HCT116 (cell line): ENCODE measurements at places on chromosomes 16 and 17. TPM values are rescaled to one million over a fixed set of nuclear protein-coding genes. Genes with fewer than 3 reads are reported as not detected.

The RPL27 gene
- 1,295 TPM for total RNA-seq

The RAB11FIP4 gene
- total RNA-seq = 15.1 TPM

The EME1 gene
- total RNA-seq = 31.8 TPM

The ARSG gene
- 17.1 TPM for total RNA-seq

The DPEP2 gene
- not detected for total RNA-seq

The CACNG5 gene
- not detected for total RNA-seq

The KIF19 gene
- total RNA-seq = 0.15 TPM

The SBK1 gene
- total RNA-seq = 19.2 TPM

The CCL1 gene
- total RNA-seq = not detected

The ACSM2B gene
- not detected for total RNA-seq

The NBR1 gene
- 60.8 TPM for total RNA-seq

The SETD6 gene
- total RNA-seq = 26.6 TPM

The KRTAP4-5 gene
- total RNA-seq = not detected

The CCL2 gene
- not detected for total RNA-seq

The C17orf100 gene
- 0.76 TPM for total RNA-seq

The DDX5 gene
- 798 TPM for total RNA-seq

The CD300LB gene
- total RNA-seq = not detected

The AARS1 gene
- 215 TPM for total RNA-seq

The DBNDD1 gene
- 60.2 TPM for total RNA-seq

The CMTM2 gene
- 0.42 TPM for total RNA-seq

The SPATA2L gene
- 50.5 TPM for total RNA-seq

The PRR14 gene
- 56.2 TPM for total RNA-seq

The DRC3 gene
- 2.4 TPM for total RNA-seq

The AOC2 gene
- total RNA-seq = 8.0 TPM

The KRTAP2-3 gene
- total RNA-seq = 6.3 TPM

The IRX3 gene
- 2.0 TPM for total RNA-seq

The CDC6 gene
- 117 TPM for total RNA-seq

The ANKFN1 gene
- 1.1 TPM for total RNA-seq

The TP53TG3F gene
- total RNA-seq = not detected

The COPZ2 gene
- not detected for total RNA-seq

The ASPHD1 gene
- total RNA-seq = 18.4 TPM

The PARD6A gene
- 5.6 TPM for total RNA-seq

The OR3A3 gene
- total RNA-seq = not detected

The CA7 gene
- not detected for total RNA-seq

The SCARF1 gene
- 2.2 TPM for total RNA-seq

The STH gene
- not detected for total RNA-seq
